ENCODE measurements at places on chromosomes 6 and 20. TPM values are rescaled to one million over a fixed set of nuclear protein-coding genes. Genes with fewer than 3 reads are reported as not detected.

DNA sequence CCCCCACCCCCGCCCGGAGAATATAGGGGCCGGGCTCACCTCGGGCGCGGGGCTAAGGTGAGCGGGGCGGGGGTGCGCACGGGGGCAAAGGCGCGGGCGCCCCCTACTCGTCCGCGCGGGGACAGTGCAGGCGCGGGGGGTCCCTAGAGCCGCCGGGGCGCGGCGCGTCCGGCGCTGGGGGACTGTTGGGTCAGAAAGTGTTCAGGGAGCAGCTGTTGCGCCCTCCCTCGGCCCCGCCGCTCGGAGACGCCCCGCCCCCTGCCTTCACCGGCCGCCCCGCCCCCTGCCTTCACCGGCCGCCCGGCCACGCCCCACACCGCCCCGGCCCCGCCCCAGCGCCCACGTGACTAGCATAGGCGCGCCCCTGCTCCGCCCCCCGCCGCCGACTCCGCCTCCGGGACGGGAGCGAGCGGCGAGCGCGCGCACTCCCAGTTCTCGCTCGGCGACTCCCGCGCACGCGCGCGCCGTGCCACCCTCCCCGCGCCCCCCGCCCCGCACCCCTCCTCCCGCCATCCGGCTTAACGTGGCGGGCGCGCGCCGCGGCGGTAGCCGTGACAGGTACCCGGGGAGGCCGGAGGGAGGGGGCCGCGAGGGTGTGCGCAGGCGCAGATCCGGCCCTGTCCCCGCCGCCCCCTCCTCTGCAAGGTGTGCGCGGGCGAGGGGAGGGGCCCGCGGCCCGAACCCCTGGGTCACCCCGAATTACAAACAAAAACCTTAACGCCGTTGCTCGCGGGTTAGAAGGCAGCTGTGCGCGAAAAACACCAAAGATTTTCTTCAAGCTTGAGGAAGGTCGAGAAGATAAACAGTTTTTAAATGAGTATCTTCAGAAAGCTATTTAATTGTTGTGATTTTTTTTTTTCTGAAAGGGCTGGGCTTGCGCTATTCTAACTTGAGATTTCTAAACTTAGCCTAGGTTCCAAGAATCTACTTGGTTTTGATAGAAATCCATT is 704 bp upstream of the ZNF217 start:
- peak; percentile 98 for DNase-seq

Gene OR2H1
- polyA plus RNA-seq, result not detected

GRCh38 chr20:38373231-38373867 is 27.1 kb downstream of the LBP start:
- DNase-seq, result peak; percentile 55

Gene RAET1E
- polyA plus RNA-seq, result not detected

Gene CCDC170
- not detected for polyA plus RNA-seq

- no peak for DNase-seq
Measured at GRCh38 chr6:69314531-69314930, 482.3 kb downstream of the LMBRD1 start.

GRCh38 chr6:122995921-122996793 is at the start of gene CLVS2:
CLVS2 (plus strand) TSS chr6:122996235; CDS start chr6:122997778, 1,543 bp downstream.
- peak; percentile 68 for DNase-seq

Data from cardiac muscle cell (in vitro differentiated cells and primary cell).